AG09319 (cell line): ENCODE measurements at places on chromosomes 1 and 21.

GRCh38 chr1:207811920-207812720 lies 60.3 kb downstream of the CD46 start:
- DNase-seq = no peak

DNA sequence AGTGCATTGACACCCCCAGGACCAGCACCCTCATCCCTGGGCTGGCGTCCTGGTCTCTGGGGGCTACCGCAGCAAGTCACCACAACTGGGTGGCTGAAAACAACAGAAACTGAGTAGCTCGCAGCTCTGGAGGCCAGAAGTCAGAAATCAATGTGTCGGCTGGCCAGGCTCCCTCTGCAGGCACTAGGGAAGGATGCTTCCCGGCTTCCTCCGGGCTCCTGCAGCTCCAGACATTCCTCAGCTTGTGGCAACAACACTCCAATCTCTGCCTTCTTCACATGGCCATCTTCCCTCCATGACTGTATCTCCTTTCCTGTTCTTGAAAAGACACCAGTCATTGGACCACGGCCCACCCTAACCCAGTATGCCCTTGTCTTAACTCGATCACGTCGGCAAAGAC lies 224.2 kb downstream of the NPHP4 start:
- no peak for DNase-seq

DNA sequence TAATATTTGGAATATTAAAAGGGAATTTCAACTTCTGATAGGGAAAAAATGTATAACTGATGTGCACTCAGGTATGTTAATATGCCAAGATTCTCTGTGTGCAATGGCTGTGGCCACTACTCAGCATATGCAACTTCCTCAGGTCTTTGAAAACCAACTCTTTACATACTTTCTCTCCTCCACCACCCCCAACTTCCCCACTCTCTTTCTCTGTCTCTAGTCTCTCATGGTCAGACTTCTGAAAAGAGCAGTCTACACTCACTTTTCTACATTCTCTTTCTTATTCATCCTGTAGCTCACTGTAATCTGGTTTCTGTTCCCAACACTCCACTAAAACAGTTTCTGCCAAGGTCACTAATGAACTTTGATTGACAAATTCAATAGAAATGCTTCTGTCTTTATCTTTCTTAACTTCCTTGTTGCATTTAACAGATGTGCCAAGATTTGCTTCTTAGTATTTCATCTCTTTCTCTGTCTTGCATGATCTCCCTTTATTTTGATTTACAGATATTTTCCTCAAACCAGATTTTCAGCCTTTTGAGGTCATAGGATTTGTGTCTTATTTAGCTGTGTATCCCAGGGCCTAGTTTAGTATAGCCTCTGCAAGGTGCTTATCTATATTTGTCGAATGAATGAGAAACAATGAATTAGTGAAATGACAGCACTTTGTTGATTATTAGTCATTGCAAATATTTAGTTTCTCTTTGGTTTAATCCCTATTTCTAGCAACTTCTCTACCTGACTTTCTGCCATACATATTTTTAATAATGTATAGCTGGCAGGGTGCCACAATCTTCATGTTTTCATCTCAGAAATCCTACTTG lies 168.9 kb downstream of the LMO4 start:
- no peak for DNase-seq

DNA sequence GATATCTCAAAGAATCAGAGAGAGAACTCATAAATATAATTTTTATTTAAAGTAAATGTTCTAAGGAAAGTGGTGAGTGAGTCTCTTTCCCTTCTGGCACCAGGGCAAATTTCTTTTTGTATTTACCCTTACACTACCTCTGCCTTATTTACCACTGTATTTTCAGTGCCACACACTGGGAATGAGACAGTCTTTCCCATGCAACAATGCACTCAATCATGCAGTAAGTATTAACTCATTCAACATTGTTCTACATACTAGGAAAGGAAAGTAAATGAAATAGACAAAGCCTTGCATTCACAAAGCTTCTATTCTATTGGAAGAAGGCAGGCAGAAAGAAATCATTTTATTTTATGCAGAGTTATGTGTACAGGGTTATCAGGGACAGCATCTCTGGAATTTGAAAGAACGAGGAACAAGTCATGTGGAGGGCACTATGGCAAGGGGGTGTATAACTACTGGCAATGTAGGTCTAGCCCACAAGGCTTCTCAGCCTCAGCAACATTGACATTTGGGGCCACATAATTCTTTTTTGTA lies 129.8 kb upstream of the PRDX6 start:
- DNase-seq = no peak

GRCh38 chr1:185761841-185762240 lies 27.6 kb downstream of the HMCN1 start:
- DNase-seq = no peak

DNA sequence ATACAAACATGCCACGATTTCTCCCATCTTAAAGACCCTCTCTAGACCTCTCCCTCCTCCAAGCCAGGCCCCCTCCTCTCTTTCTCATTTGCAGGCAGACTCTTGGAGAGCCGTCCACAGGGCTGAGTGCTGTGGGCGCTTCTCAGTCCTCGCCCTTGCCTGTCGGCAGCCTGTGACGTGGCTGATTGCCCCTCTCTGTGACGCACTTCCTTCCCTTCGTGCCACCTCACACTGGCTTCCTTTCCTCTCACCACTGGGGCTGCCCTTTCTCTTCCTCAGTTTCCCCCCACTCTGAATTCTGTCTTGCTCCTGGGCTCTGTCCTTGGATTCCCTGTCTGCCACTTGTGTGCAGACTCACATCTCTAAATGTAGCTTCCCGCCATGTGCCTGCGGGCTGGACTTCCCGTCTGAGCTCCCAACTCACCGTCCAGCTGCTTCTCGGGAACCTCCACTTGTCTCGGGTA lies 227.2 kb downstream of the CAMTA1 start:
- no peak for DNase-seq

DNA sequence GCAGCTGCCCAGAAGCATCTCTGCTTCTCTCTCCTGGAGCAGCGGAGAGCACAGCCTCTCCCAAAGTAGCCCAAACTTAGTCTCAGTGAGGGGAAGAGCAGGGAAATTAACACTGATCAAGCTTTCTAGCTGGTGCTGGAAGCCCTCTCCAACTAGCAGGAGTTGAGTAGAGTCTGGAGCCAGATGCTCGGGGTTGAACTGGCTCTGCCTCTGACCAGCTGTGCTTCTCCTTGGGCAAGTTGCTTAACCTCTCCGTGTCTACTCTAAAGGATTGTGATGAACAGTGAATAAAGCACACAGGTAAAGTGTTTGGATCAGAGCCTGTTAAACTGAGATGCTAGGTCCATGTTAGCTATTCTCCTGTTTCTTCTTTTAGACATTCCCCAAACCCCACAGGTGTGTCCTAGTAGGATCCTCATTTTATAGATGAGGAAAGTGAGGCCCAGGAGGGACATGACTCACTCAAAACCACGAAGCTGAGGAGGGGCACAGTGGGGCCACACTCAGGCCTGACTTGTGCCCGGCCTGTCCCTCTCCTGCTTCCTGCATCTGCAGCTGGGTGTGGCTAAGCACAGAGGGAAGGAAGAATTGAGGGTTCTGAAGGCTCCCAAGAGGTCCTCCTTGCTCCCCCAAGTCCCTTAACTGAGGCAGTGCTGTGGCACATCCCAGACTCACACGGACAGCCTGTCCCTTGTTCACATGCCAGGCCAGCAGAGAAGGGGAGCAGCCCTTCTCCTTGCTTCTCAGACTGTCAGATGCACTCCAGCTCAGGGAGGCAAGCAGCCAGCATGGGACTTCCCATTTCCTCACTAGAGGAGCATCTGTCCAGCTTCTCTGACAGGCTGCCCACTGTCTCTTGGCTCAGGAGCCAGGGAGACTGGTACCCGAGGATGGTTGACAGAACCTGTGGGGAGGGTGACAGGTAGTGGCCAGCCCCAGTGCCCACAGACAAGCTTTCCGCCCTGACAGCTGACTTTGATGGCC lies 152.0 kb upstream of the IGSF21 start:
- no peak for DNase-seq

- no peak for DNase-seq
Measured at GRCh38 chr1:235758931-235759330, 107.8 kb downstream of the LYST start.

- DNase-seq = no peak
Measured at GRCh38 chr1:56098946-56099345, 480.4 kb downstream of the PLPP3 start.

- DNase-seq = no peak
Measured at GRCh38 chr1:164064501-164064900, 494.5 kb upstream of the PBX1 start.

DNA sequence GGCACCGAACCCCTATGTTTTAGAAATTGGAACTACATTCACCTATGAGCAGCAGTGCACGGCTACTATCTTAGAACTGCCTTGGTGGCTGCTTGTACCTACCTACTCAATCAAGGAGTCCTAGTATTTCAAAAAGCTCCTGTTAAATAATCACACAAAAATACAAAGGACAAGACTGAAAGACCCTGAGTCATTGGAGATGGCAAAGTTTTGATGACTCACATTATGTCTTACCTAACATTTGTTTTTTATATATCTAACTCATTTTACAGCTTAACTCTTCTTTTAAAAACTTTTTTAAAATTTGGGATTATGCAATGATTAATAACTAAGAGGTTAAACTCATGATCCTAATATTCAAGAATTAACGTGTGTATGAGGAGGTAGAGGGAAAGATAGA lies 1206.0 kb upstream of the TMPRSS15 start:
- DNase-seq = no peak

GRCh38 chr1:176391621-176392020 lies 71.4 kb upstream of the PAPPA2 start:
- DNase-seq = no peak

- DNase-seq = peak; percentile 51
Measured at GRCh38 chr1:51612447-51612961, 4.4 kb upstream of the OSBPL9 start.

- DNase-seq = no peak
Measured at GRCh38 chr1:53237638-53238037, 680 bp downstream of the MAGOH start.

DNA sequence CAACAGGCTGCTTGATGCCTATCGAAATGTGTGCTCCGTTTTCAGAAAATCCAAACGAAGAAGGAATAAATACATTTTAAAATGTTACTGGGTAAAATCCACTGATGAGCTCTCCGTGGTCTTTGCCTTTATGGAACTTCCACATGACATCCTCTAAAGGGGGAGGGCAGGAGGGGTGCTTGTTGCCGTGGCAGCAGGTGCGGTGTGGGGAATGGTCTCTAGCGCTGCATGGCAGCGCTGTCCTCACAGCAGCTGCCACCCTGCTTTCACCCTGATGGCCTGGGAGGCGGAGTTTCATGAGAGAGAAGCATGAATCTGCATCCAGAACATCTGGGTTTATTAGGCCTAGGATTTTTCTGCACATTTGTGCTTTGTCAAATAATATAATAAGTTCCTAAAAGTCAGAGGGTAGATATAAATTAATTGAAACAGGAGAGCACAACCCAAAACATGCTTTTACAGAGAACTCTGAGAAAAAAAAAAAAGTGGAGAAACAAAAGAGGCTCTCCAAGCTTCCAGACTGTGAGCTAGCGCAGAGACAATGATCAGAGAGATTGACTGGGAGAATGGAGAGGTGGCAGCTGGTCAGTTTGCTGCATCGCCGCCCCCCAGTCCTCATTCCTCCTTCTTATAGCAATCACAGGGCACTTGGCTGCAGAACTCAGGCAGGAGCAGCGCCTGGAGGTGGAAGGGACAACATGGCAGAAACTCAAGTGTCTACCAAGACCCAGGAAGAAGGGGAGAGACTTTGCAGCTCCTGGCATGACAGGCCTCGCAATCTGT lies 228.6 kb downstream of the DSCAM start:
- DNase-seq = no peak

DNA sequence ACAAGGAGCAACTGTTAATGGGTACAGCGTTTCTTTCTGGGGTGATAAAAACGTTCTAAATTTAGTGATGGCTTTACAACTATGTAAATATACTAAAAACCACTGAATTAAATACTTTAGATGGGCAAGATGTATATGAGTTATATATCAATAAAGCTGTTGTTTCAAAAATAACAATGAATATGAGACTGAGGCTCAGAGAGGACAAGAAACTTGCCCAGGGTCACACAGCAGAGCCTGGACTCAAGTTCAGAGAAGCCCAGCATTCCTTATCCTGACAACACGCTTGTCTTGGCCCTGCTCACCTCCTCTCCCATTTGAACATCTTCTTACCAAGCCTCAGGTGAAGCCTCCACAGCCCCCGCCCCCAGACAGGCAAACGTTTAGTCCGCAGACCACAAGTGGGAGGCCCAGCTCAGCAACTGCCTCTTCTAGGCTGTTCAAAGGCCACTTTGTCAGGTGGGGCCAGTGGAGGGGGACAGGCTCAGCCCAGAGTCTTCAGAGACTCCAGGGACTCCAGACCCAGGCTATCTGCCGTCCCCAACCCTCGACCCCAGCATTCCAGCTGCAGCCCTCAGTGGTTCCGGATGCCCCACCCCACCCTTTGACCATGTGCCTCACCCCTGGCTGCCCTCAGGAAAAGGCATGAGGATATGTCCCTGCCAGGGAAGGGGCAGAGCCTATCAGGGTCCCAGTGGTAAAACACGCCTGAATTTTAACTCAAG lies 17.9 kb downstream of the SDC3 start:
- DNase-seq = no peak

DNA sequence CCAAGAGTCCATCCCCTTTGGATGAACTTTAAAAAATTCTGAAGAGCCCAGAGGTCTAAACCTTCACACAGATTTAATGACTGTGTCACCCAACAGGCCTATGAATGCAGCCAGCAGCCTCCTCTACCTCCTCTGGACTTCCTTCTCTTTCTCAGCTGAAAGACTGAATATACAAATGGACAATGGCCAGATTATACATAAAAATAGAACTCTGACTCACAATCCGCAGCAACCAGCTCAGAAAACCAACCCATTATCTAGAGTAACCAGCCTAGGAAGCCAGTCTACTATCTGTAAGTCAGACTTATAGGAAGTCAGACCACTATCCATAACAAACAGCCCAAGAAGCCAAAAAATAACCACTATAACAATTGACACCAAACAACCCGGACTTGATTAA lies 224.5 kb downstream of the ASTN1 start:
- DNase-seq = no peak
